ENCODE measurements at places on chromosomes 1 and 21. TPM values are rescaled to one million over a fixed set of nuclear protein-coding genes. Genes with fewer than 3 reads are reported as not detected.

- DNase-seq: peak; percentile 14
Observed at GRCh38 chr1:225987491-225988316, 11.4 kb downstream of the SDE2 start.

GRCh38 chr1:32533792-32534327 lies 5.4 kb upstream of the ZBTB8A start:
- DNase-seq: no peak

GRCh38 chr1:65952696-65953095 lies 160.0 kb downstream of the PDE4B start:
- DNase-seq: peak; percentile 54

DNA sequence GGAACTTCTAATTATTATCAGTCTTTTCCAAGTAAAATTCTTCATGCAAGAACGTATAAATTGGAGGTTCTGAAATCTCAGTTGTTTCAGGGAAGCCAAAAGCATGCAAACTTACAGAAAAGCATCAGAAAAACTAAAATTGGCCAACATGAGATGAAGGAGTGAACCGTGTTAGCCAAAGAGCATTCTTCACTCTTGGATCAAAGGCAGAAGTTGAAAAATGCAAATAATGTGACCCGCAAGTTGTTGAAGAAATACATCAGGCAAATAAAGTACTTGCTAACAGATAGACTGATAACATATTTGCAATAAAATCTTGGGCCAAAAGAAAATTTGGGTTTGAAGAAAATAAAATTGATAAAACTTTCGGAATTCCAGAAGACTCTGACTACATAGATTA lies 29.6 kb downstream of the DIPK1A start:
- DNase-seq: no peak

GRCh38 chr1:174314433-174314832 lies 133.3 kb upstream of the GPR52 start:
- DNase-seq: no peak

DNA sequence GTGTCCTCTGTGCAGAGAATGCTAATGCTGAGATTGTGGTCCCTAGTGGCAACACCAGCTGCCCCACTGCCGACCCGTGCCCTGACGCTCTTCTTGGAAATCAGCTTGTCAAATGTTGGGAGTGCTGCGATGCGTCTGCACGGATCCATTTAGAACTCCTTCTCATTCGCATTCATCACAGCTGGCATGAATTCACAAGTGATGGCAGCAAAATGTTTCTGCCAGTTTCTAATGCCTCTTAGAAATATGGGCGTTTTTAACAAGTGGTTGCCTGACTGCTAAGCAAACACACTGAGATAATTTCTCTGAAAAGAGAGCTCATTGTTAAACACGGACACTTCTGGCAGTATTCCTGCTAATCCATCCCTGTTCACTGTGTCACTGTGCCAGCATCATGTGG lies 131.9 kb upstream of the KCNJ6 start:
- no peak for DNase-seq

- DNase-seq: peak; percentile 87
Observed at GRCh38 chr1:99808391-99809115, 41.6 kb upstream of the AGL start.

DNA sequence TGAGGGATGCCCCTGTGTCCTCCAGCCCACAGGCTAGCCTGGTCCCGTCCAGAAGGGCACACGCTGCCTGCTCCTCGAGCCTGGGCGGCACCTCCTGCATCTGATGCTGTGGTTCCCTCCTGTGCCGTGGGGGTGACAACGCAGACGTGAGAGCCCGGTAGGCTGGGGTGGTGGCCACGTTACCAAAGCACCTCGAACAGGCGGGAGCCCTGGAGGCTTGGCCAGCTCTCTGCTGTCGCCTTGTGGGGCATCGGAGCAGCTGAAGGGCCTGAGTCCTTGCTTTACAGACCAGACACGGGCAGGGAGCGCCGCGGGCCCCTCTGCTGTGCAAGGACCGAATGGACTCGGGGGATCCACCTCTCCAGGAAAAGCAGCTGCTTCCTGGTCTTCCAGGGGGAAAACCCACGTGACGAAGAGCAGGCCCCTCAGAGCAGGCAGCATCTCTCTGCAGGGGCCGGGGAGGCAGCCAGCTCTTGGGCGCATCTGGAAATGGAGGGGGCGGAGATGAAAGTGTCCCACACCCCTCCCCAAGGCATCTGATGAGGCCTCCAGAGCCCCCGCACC lies 133.3 kb downstream of the NPHP4 start:
- DNase-seq: no peak

GRCh38 chr1:57293214-57293613 lies 130.6 kb downstream of the DAB1 start:
- DNase-seq: no peak

DNA sequence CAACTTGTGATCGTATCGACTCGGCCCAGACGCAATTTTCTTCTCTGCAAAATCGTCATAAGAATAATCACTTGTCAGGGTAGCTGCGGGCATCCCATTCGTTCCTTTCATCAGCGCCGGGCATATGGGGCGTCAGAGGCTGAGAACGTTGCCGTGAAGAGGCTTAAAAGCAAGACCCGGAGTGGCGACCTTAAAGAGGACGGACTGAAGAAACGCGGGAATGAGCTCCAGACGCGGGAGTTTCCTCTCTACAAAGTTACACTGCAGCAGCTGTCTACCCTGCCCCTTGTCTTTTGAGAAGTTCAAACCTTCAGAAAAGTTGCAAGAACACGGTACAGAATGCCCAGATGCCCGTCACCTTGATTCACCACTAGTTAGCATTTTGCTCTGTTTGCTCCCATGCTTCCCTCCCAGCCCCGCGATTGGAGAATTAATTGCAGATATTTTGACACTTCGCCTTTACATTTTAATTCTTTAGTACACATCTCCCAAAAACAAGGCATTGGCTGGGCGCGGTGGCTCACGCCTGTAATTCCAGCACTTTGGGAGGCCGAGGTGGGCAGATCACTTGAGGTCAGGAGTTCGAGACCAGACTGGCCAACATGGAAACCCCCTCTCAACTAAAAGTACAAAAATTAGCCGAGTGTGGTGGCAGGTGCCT lies 967 bp downstream of the CENPS start:
- DNase-seq: peak; percentile 29

DNA sequence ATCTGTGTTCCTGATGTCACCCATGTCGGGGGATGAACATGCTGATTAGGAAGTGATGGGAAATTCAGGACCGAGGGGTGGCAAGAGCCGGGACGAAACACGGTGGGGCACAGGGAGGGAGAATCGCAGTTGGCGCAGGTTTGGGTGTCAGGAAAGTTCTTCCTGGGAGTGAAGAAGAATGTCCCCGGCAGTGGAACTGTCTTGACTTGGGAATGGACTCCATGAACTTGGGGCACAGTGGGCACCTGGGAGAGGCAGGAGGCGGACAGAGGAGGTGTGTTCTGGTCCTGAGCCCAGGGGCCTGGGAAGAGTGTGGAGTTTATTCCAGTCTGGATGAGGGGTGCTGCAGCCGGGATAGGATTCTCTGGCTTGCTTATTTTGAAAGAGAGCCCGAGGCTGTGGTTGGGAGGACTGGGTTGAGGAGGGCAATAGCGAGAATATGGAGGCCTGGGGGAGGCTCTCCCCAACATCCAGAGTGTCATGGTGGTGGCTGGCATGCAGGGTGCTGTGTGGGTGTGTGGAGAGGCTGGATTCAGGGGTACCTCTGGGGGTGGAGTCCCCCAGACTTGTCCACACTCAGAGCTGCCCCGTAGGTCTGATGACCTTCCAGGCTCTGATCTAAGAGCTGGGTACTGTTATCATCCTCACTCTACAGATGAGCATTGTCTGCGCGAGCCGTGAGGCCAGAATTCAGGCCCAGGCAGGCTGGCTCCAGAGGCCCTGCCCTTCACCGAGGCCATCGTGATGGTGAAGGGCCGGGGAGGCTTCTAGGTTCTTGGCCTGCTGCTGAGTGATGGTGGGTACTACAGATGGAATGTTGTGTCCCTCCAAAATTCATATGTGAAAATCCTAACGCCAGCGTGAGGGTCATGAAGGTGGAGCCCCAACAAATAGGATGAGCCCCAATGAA lies 274.5 kb upstream of the C1orf174 start:
- DNase-seq: no peak

- peak; percentile 57 for DNase-seq
Observed at GRCh38 chr1:42962641-42963377, 4.1 kb upstream of the SLC2A1 start.

GRCh38 chr1:29222686-29223085 lies 8.0 kb downstream of the MECR start:
- no peak for DNase-seq

DNA sequence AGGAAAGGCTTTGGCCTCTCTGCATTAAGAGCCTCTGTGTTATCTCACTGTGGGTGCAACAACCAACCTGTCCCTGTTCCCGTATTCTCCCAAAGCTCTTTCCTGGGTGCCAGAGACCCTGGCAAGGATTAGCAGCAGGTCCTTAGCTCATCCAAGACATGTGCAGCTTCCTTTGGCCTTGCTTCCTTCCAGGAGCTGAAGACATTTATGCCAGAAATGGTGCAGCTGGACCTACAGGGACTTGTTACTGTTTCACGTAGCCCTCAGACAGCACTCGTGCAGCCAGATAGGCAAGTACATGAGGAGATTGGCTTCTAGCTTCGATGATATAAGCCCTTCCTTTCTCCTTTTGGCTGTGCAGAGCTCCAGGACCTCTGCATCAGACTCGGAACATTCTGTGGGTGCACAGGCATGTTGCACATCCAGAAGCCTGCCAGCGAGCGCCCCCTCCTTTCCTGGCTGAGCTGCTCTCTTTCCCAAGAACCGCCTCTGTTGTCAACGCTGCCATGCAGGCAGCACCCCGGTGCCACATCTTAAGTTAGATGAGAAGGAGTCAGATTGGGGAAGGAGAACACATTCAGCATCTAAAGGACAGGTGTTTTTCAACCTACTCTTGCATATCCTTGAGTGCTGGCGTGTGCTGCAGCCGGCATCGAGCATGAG lies 284.5 kb upstream of the PLXNA2 start:
- DNase-seq: no peak

GRCh38 chr1:173870252-173871075 lies 2.3 kb downstream of the ZBTB37 start:
- no peak for DNase-seq

DNA sequence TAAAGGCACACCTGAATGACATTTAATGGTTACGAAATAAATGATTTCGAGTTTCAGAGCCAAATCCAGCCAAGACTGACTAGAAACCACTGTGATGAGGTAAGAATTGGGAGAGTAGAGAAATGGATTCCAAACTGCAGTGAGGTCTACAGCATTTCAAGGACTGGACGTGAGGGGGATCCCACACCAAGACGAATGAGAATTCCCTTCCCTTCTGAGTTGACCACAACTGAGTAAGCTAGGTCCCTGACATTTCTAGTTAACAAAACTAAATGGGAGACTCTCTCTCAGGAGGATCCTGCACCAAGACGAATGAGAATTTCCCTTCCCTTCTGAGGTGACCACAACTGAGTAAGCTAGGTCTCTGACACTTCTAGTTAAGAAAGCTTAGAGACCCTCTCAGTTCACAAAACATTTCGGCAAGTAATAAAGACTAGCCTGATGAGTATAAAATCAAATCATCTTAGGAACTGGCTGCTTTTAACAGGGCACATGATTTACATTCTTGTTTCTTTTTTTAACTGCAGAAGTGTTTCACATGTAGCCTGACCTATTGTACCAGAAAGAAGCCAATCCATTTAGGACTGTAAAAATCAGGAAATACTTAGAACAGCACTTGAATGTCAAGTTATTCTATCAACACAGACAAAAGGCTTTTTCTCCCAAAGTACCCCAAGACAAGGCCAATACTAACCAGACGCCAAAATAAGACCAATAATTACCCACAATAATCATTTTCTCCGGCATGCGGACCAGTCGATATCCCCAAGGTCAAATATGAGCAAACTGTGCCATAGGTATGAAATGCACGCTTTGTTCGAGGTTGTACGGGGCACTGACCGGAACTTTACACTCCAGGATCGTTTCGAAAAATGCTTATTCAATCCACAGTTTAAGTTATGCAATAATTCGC lies 1.4 kb upstream of the SPATA1 start:
- DNase-seq: peak; percentile 91

- no peak for DNase-seq
Observed at GRCh38 chr1:15701784-15702183, 17.7 kb downstream of the PLEKHM2 start.

DNA sequence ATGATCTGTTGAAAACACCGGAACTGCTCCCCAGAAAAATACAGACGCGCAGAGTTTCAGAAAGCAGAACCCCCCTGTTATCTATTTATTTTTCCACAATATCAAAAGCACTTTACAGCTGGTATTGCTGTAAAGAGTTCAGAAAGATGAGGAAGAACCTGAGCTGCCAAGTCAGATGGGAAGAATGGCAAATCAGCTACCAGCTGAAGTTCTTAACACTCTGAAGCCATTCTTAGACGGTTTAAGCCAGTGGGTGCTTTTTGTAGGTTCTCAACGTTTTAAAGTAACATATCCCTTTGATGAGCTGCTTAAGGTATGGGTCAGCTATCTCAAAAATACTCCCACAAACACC lies 714 bp upstream of the AKIRIN1 start:
- DNase-seq: peak; percentile 5

DNA sequence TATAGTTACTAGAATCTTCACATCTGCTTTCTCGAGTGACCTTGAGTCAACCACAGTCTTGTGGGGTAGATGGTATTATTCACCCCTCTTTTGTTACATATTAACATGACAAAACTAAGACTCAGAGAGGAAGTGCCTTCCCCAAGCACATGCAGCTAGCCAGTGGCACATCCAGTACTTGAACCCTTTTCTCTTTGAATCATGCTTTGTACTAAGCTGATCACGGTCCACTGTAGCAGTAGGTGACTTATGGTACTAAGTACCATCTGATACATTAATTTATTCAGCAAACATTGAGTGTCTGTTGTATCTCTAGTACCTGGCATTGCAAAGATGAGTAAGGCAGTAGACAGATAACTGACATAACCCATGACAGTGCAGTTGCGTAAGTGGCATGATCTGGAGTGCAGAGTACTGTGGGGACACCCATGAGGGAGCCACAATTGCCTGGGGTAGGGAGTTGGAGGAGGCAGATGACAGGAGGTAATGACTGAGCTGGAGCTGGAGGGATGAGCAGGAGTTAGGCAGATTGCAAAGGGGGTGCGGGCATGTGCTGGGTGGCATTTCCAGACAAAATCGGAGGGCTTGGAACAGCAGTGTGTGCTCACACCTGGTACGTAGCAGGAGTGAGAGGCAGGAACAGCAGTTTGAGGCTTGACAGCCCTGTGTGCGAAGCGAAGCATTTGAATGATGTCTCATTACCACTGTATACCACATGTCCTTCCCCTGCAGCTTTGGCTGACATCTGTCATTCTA lies 29.8 kb downstream of the UCK2 start:
- DNase-seq: peak; percentile 53

- no peak for DNase-seq
Observed at GRCh38 chr1:170544624-170545023, 12.7 kb downstream of the GORAB start.

KIF21B gene
- 5.6 TPM for total RNA-seq

SLC6A9 gene
- total RNA-seq: 45.2 TPM

PODN gene
- total RNA-seq: 1.9 TPM

MRPS14 gene
- 20.3 TPM for total RNA-seq

STUM gene
- not detected for total RNA-seq

PPP2R5A gene
- total RNA-seq: 14.6 TPM

BCAR3 gene
- 30.0 TPM for total RNA-seq

C1orf185 gene
- not detected for total RNA-seq

C1QA gene
- total RNA-seq: not detected

AMY1B gene
- total RNA-seq: not detected

Measured in astrocyte (in vitro differentiated cells and primary cell).